ENCODE measurements at places on chromosomes 4 and X.

DNA sequence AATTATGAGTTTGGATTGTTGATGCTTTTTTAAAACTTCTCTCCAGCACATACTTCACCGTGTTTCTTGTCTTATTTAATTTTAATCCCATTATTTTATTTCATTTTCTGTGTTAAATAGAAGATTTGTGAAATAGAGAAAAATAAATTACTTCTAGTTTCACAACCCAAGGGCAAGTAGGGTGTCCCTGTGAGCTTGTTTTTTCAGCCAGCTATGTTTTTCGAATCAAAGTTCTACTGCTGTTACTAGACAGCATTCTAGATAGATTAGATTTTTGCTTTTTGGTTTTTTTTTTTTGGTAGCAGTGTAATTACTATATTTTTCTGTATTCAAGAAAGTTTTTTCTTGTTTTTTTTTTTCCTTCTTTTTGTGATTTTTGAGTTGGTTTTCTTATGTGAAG is 59.9 kb downstream of the RBPJ start:
- no peak overlapping the region for H3K27ac ChIP-seq
- H3K36me3 ChIP-seq = no peaks in the 10 kb centered on the region
- H3K4me3 ChIP-seq = no peak overlapping the region
- no peak for DNase-seq

DNA sequence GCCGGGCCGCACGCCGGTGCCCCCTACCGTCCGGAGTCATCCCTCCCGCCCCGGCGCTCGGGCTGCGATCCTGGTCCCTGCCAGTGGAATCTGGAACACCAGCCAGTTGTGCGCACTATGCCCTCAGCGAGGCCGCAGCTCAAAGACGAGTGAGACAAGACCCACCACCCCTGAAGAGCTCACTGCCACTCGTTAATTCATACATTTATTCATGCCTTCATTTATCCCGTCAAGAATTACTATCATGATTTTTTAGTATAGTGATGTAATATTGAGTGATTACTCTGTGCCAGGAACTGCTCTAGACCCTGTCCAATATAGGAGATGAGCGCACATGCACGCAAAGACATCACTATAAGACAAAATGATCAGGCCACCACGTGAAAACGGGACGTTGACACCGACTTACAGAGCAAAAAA is 247 bp upstream of the PPA2 start:
- H3K4me3 ChIP-seq = peak overlapping the region; percentile 86
- peak overlapping the region; percentile 95 for H3K27ac ChIP-seq
- H3K4me1 ChIP-seq = peaks cover 18% of the 10 kb centered on the region
- DNase-seq = no peak

DNA sequence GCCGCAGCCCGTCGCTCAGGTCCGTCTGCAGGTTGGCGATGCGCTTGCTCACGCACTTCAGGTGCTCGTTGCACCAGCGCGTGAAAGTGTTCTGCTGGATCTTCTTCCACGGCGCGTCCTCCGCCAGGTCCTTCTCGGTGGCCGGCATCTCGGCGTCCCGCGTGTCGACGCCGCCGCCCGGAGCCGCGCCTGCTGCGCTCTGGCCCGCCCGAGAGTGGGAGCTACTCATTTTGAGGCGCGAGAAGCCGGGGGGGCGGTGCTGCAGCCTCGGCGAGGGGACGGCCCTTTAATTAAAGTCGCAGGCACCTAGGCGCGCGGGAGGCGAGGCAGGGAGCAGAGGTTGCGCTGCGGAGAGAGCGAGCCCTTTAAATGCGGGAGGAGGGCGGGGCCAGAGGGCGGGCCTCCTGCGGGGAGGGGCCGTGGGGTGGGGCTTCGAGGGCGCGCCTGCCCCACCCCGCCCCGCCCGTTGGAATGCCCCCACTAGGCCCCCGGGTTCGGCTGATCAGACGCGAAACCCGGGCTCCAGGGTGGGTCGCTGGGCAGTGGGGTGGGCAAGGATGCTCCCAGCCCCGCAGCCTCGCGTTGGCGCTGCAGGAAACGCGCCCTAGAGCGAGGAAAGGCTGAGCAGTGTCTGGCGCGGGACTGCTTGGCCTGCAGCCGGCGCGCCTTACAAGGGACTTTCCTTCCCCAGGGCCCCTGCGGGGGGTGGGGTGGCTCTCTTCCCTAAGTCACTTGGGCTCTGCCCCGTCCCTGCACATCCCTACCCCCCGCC is 3.2 kb downstream of the FLNA start:
- peak; percentile 89 for DNase-seq
- peak overlapping the region; percentile 91 for H3K27ac ChIP-seq
- peaks cover 29% of the 10 kb centered on the region for H3K4me1 ChIP-seq
- H3K27me3 ChIP-seq = no peaks in the 10 kb centered on the region

- no peaks in the 10 kb centered on the region for H3K36me3 ChIP-seq
- H3K4me3 ChIP-seq = no peak overlapping the region
- DNase-seq = no peak
- no peaks in the 10 kb centered on the region for H3K27me3 ChIP-seq
- H3K4me1 ChIP-seq = peaks cover 3% of the 10 kb centered on the region
Measured at GRCh38 chr4:67576059-67576466, 17.5 kb downstream of the STAP1 start.

All from naive thymus-derived CD4-positive, alpha-beta T cell (primary cell).